Stimulated activated CD8-positive, alpha-beta memory T cell treated with anti-CD3 and anti-CD28 coated beads, Interleukin-7, amount 100 ng/mL, for 24 hours (primary cell): ENCODE measurements at places on chromosomes 2 and 18.

DNA sequence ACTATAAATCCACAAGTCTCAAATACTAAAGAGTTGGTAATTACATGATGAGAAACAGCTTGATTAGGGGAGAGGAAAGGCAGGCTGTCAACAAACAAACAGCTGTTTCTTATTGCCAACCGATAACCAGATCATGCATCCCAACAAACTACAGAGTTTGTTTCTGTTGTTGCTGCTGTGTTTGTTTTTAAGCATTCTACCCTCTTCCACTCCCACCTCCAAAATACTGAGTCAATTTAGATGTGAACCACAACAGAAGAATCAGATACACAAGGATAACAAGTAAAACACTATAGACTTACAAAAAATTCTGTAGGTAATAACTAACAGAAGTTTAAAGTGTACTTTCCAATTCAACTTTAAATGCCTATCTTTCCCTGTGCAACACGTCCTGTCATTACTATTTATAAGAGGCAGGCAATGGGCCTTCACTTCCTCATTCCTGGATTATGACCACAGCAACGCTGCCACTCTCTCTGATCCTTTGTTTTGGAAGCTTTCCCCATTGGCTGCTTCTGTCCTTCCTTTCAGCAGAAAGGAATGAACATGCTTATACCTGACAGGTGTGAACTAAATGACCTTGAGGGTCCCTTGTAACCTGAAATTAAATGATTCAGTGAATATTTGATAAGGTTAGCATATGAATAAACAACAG, 152.0 kb downstream of the SRBD1 start:
- DNase-seq, result no peak

DNA sequence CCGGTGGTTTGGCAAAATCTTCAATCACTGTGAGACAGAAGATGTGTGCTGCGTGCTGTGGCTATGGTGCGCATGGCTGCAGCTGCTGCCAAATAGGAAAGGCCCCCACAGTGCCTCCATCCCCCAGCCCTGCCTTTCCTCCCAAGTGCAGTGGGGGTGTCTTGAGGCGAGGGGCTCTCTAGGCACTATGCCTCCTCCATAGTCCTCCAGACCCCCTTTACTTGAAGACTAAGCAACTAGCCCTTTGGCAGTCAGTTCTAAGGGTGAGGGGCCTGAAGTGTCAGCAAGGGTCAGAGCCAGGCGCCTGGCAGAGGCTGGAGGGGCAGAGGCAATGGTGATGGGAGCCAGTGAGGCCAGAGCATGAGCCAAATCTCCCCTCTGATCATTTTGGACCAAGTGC, 13.6 kb upstream of the TMEM185B start:
- no peak for DNase-seq

- DNase-seq, result no peak
Observed at GRCh38 chr2:109324861-109325260, 195.9 kb downstream of the SH3RF3 start.

DNA sequence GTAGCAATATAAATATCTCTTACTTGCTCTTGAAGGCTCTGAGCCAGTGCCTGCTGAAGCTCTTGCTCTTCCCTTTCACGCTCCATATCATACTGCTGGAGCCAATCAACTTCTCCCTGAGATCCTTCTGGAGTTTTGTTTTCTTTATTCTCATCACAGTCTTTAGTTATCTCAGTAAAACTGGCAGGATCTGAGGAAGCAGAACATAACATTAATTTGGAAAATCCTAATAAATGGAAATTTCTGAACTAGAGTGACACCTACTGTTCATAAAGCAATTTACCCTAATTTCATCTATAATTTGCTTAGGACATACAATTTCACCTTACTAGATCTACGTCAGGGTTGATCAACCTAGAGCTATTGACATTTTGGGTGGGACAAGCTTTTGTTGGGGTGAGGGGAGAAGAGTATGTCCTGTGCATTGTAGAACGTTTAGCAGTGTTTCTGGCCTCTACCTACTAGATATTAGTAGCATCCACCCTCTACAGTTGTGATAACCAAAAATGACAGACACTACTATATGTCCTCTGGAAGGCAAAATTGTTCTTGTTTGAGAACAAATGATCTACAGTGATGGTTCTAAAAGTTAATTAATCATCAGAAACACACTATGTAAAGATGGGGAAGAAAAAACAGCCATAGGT, 47.2 kb downstream of the VIL1 start:
- DNase-seq, result no peak

- no peak for DNase-seq
Observed at GRCh38 chr18:5955861-5956260, 60.5 kb upstream of the TMEM200C start.

- DNase-seq, result no peak
Observed at GRCh38 chr2:233416706-233417105, 62.4 kb downstream of the DGKD start.

GRCh38 chr2:234864506-234864905, 87.3 kb upstream of the SH3BP4 start:
- no peak for DNase-seq

- no peak for DNase-seq
Observed at GRCh38 chr18:8455661-8456614, 153.3 kb upstream of the RAB12 start.

DNA sequence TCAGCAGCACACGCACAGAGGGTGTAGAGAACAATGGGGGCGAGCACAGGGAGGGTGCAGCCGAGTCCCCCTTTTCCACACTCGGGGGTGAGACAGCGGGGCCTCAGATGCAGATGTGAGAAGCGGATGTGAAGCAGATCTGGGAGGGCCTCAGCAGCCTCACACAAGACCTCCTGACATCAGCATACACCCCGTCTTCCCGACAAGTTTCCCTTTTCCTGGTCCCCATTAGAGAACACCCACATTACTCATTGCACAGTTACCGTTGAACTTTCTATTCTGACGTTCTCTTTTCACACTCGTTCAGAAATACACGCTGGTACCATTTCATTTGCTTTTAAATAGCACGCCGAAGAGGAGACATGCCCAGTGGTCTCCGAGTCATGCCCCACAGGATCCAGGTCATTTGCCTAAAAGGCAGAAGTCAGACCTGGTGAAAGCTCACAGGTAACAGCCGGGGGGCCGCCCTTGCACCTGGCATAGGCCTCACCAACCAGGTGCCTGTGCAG, 129.5 kb upstream of the ID2 start:
- no peak for DNase-seq

GRCh38 chr18:13221869-13222855, 3.6 kb downstream of the LDLRAD4 start:
- no peak for DNase-seq

DNA sequence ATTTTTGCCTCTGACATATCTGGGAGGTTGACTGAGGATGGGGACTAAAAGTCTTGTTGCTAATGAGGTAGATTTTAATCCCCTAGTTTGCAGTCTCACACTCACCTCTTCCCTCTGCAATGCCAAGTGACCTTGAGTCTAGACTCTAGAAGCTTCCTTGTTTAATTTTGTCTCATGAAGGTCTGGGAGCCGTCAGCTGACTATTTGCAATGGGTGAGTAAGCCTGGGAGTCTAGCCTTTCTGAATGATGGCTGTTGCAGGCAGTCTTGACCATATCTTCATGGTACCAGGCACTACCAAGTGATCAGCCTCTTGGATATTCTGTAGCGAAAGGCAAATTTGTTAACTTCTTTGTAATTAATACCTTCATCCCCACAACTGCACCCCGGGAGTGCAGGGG, 61.2 kb downstream of the ARHGAP15 start:
- no peak for DNase-seq

GRCh38 chr2:143261986-143262385, 132.8 kb downstream of the ARHGAP15 start:
- DNase-seq, result no peak

DNA sequence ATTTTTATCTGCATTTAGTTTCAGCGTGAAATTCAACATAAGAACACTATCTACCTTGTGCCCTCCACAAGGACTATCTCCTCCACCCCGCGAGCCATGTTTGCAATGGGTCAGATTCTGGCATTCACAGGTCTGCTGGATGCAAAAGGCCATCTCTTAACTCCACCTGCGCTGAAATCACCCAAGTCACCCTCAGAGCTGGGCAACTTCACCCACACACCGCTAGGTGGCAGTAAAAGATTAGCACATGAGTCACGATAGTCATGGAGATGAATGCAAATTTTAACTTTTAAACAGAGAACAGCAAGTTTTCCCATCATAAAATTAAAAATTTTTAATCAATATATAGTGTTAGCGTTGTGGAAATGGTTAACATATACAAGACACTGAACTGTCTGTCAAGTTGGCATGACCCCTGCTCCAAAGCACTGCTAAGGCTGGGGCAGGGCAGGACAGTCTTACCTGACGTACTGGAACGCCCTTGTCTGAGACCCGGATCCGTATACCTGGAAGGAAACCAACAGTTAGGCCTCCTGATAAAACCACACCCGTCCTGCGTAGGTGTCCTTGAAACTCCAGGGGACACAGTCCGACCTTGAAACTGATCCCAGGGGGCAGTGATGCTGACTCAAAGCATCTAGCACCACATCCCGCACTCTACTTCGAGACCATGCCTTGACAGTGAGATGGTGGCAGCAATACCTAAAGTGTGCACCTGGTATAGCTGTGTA, 89.6 kb downstream of the UXS1 start:
- DNase-seq, result no peak

DNA sequence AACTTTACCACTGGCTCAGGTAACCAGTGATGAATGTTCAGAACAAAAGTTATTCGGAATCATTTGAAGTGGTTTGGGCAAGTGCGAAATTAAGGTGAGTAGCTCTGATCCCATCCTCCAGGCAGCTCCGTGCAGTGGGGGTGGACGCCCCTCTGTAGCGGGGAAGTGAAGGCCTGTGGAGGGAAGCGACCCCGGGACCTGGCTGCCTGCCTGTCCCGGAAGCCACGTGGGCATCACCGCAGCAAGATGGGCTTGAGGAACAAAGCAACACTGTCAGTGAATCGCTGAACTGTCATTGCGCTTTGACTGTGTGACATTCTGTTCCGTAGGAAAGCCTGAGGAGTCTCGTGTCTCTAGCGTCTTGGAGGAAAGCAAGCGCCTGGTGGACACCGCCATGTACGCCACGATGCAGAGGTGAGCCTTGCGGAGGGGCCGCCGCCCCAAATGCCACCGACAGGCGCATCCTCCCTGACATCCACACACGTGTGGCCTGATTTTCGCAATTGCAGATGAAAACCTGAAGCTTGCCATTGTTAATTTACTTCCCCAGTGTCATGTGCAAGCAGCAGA, 9.5 kb downstream of the TPO start:
- no peak for DNase-seq

DNA sequence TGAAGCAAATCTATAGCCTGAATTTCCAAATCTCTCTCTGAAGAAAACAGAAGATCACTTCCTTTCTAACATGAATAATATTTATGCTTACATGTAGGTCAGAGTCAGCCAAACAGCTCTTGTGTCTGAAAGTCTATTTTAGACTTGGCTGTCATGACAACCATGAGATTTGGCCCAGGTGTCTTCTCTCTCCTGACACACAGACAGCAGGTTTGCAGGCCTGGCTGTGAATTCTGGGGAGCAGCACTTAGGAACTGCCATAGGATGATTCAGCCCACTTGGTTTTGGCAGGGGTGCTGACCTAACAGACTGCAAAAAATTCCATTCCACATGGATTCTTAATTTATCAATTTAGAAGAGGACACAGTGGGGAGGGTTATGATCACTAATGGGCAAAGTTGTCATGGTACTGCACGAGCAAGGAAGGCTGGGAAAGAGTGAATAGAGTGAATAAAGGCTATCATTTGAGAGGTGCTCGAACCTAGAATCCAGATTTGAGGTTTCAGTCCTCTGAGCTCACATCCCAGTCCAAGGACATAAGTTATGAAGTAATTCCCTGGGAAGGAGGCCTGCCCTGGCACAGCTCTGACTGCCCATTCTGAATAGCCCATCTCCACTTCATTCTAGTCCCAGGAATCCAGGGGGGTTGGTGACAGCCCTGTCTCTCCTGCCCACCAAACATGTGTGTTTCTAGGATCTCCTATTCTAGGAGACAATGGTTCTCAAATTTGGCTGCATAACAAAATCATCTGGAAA, 453.9 kb upstream of the TRIB2 start:
- DNase-seq, result no peak

GRCh38 chr2:140657657-140658056, 1473.2 kb downstream of the LRP1B start:
- DNase-seq, result no peak

- DNase-seq, result no peak
Observed at GRCh38 chr2:8574196-8575037, 107.4 kb upstream of the ID2 start.

DNA sequence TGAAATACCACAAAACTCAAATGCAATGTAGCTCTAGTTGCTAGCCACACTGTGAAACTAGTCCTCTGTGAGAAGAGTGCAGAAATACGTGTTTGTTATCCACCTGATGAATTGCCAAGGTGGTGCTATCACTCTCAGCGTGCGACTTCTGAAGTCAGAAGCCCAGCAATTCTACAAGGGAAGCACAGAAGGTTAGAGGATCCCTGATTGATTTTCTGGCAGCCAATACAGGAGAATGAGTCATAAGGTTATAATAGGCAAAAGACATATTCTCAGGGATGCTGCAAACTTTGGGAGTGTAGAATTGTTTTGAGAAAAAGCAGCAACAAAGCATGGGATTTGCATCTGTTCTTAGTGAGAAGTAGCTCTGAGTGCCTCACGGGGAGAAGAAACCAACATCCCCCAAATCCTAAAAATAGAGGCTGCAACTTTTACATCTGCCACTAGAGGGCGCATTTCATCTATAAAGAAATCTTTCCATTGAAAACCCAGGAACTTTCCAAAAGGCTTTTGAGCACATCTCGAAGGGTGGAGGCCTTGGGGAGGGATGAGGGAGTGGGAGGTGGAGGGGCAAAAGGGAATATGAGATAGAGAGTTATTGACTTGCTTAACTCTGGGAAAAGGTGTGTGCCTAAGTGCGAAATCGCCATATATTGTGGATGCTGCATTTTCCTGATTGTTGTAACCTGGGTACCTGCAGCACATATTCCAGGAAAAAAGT, 78.0 kb downstream of the TMEM182 start:
- no peak for DNase-seq

- no peak for DNase-seq
Observed at GRCh38 chr2:139271879-139272278, 491.7 kb upstream of the NXPH2 start.

DNA sequence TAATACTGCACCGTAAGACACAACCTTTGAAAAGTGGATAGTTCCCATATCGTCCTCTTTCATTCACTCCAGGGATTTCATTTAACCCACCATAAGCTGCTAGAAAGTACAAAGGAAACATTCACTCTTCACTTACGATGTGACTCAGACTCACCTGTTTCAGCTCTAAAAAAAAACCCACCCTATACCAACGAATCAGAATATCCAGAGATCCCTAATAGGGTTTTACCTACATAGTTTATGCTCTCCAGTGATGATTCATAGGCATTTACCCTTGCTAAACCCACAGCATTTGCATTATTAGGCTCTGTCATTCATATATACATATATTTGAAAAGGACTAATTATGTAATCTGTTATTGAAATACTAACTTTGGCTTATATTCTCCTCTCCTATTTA, 60.2 kb downstream of the PRPF40A start:
- DNase-seq, result no peak
